ENCODE measurements at places on chromosomes 4 and X.

- no peak for DNase-seq
Observed at GRCh38 chr4:1593881-1594345, 90.2 kb downstream of the FAM53A start.

GRCh38 chr4:128846063-128846462 is 36.6 kb downstream of the JADE1 start:
- DNase-seq = no peak

DNA sequence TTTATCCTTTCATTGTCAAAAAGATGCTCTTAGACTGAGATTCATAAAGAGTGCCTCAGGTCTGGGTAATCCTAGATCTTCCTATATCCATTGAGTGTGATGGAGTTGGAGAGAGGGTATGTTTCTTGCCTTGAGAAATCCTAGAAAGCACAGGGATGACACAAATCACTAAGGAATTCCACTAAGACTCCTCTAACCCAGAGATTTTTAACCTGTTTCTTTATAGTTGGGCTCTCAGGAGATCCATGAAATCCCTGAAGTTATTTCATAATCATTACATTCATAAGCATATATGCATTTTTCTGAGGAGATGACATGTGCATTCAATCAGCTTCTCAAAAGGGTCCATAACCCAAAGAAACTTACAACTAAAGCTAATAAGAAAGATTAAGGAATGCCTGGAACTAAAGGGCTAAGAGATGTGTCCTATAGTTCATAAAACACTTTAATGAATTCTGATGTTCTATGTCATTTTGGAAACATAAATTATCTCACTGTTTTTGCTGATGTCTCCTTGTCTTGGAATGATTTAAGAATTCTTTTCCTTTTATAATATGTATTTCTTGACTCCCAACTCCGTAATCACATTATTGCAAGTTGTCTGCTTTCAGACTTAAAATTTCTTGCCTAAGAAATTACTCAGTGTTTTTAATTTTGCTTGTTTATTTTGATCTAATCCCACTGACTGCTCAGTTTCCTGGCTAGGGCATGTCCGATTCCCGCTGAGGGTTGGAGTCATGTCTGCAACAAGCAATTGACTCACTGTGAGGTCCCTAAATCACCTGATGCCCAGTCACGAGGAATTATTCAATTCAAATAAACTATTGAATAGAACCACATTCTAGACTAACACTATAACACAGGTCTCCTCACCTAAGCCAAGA is 2.8 kb upstream of the AMTN start:
- DNase-seq = no peak

DNA sequence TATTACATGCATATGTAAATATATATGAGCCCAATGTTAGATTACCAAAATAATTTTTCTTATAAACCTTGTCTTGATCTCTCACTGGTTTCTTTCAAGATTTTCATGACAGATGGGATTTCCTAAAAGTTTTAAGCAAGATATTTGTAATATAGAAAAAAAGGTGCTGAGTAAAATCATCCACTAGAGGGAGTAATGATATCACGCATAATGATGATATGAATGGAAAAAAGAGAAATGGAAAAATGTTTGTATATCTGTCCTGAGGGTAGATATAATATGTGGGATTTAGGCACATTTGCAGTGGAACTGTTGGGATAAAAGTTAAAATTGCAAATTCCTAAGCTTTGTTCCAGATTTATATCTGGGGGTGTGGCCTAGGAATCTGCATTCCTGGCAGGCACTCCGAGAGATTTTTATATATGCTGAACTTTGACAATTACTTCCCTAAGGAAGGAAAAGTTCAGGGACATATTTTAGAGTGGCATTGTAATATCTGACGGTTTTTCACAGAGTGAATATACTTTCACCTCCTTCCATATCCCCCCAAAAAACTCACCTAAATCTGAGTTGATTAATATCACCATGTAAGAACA is 60.5 kb downstream of the TMA16 start:
- DNase-seq = no peak

DNA sequence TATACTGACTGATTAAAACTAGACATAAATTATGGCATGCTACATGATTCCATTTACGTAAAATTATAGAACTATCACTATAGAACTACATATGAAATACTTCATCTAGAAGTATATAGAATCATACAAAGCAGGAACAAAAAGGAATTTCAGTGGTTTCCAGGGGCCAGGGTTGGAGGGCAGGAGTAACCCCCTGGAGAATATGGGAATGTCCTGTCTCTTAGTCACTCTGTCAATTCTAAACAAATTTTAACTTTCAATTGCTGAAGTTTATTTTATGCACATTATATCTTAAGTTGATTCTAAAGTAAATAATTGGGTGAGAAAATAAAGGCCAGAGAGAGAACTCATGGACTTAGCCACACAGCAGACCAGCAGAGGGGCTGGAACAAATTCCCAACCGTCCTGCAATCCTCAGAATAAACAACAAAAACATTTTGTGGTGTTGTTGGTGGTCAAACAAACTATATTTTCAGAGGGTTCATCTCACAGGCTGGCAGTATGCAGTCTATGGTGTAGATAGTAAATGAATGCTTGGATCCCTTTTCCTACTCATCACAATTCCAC is 476.9 kb upstream of the SLIT2 start:
- DNase-seq = no peak

GRCh38 chr4:73211968-73212367 is 46.6 kb downstream of the ANKRD17 start:
- no peak for DNase-seq

DNA sequence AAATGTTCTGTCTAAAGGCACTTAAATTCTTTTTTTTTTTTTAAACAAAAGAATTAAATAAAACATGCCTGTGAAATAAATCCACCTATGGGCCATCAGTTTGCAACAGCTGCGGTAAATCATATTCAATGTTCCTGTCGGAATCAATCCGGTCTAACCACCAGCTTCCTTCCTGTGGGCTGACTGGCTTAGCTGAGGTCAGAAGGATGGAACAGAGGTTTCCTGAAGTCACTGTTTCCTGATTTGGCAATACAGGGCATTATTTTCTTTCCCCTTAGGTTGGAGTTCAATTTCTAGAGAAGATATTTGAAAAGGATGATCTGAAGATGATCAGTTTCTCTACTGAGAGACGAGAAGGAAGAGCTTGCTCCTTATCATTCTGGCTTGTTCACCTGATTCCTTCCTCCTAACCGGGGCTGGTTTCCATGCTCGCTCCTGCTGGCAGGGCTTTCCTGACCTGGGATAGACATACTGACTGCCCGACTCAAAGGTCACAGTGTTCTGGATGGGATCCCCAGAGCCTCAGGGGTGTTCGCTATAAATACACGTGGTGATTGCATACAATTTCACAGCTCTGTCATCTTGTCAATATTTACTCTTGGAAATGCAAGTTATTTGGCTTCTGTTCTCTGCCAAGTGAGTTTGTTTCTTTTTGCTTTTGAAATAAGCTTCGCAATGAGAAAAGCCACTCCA is 21.7 kb downstream of the PDLIM3 start:
- no peak for DNase-seq
